ENCODE measurements at places on chromosomes 13 and 19.

GRCh38 chr19:40701758-40702157, 11.3 kb upstream of the NUMBL start:
- H3K4me1 ChIP-seq: no peaks in the 10 kb centered on the region
- H3K27me3 ChIP-seq: no peaks in the 10 kb centered on the region
- H3K4me3 ChIP-seq: no peak overlapping the region
- no peak for DNase-seq
- H3K36me3 ChIP-seq: peaks cover 49% of the 10 kb centered on the region
- no peak overlapping the region for H3K27ac ChIP-seq

DNA sequence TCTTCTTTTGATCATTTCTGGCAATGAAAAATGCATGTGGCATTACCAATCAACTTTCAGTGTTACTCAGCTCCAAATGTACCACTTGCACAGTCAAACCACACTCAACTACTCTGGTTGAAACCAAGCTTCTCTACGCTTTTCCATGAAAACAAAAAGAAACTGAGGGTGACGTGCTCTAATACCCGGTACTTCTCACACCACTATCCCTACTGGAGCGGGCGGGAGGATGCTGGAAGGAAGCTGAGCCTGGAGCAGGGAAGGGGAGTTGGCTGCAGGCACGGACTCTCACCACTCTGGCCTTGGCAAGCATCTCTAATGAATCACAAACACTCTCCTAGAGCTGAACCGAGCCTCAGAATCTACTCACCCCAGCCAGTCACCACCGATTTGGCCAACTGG, 48.2 kb downstream of the STK24 start:
- no peaks in the 10 kb centered on the region for H3K36me3 ChIP-seq
- no peaks in the 10 kb centered on the region for H3K27me3 ChIP-seq
- no peak for DNase-seq
- no peak overlapping the region for H3K4me3 ChIP-seq

DNA sequence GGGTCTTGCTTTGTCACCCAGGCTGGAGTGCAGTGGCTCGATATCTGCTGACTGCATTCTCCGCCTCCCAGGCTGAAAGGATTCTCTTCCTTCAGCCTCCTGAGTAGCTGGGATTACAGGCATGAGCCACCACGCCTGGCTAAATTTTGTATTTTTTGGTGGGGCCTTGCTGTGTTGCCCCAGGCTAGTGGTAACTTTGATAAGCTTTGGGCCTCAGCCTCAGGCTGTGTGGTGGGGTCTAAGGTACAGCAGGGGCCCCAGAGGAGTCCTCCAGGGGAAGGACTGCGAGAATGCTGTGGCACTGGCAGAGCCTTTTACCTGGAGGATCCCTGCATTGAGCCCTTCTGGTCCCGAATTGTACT, 7.2 kb downstream of the DOT1L start:
- no peak overlapping the region for H3K4me3 ChIP-seq
- H3K27ac ChIP-seq: no peak overlapping the region
- no peaks in the 10 kb centered on the region for H3K27me3 ChIP-seq
- peaks cover 9% of the 10 kb centered on the region for H3K4me1 ChIP-seq
- H3K36me3 ChIP-seq: peaks cover 3% of the 10 kb centered on the region

DNA sequence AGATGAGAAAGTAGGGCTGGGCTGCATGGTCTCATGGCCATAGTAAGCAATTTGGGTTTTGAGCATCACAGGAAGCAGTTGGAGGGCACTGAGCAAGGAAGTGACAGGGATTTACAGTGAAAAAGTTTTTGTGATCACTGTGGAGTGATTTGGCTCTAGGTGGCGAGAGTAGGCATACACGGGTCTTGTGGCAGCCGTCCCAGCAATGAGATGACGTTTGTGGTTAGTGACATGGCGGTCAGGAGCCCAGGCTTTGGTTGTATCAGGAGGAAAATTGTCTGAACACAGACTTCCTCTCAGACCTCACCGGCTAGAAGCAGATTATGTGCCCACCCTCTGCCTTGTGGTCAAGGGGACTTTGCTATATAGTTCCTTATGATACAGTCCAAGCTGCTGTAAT, 3.3 kb downstream of the ZNF444 start:
- no peak for DNase-seq
- no peak overlapping the region for H3K4me3 ChIP-seq
- no peaks in the 10 kb centered on the region for H3K27me3 ChIP-seq
- no peaks in the 10 kb centered on the region for H3K4me1 ChIP-seq
- H3K27ac ChIP-seq: no peak overlapping the region

DNA sequence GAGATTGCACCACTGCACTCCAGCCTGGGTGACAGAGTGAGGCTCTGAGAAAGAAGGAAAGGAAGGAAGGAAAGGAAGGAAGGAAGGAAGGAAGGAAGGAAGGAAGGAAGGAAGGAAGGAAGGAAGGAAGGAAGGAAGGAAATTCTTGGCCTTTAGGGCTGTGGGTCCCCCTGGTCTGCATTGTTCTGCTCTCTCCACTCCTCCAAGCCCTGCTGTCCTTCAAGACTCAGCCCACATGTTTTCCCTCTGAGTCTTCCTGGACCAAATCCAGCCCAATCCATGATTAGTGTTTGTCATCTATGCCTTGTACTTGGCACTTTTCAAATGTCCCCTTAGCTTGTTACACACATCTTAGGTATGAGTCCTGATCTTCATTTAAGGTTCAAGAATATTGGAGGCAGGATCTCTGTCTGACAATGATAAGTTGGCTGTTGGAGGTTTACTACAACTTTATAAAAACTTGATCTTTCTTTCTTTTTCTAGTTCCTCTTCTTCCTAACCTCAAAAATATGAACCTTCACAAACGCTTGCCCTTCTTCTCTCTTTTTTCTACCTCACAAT, 48.8 kb upstream of the INTS6 start:
- H3K27ac ChIP-seq: no peak overlapping the region
- H3K4me1 ChIP-seq: no peaks in the 10 kb centered on the region
- no peaks in the 10 kb centered on the region for H3K27me3 ChIP-seq
- no peak for DNase-seq

All from H9 (cell line).